H4 (cell line): ENCODE measurements at places on chromosomes 16 and 17.
A peak's percentile ranks its signal among the peaks of the same experiment; 100 is the strongest.

DNA sequence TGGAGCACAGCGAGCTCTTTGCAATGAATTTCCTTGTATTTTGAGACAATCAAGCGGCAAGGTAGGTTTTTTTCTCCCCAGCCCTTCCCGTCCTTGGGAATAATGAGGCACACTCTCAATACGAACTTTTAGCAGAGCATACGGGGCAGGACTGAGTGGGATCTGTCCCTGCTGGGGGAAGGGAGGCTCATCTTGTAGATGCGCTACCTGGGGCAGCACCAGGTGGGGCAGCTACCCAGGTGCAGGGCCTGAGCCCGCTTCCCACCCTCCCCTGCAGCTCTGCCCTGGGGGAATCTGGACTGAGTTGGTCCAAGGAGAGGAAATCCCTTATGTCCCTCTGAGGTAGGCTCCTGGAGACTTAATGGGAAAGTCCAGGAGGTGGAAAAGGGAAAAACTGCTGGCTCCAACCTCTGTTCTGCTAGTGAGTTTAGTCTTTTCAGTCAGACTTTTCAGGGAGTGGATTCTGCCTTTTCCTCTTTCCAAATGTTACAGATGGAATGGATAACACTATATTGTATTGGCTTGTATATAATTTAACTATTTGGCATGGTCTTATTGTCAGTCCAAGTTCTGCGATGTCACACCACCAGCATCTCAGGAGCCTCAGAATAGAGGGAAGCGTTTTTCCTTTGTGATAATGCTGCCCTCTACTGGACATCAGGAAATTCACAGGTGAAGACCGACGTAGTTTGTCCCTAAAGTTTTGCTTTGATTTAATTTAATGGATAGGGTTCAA lies 9.6 kb upstream of the CES1 start:
- peak; percentile 56 for DNase-seq

DNA sequence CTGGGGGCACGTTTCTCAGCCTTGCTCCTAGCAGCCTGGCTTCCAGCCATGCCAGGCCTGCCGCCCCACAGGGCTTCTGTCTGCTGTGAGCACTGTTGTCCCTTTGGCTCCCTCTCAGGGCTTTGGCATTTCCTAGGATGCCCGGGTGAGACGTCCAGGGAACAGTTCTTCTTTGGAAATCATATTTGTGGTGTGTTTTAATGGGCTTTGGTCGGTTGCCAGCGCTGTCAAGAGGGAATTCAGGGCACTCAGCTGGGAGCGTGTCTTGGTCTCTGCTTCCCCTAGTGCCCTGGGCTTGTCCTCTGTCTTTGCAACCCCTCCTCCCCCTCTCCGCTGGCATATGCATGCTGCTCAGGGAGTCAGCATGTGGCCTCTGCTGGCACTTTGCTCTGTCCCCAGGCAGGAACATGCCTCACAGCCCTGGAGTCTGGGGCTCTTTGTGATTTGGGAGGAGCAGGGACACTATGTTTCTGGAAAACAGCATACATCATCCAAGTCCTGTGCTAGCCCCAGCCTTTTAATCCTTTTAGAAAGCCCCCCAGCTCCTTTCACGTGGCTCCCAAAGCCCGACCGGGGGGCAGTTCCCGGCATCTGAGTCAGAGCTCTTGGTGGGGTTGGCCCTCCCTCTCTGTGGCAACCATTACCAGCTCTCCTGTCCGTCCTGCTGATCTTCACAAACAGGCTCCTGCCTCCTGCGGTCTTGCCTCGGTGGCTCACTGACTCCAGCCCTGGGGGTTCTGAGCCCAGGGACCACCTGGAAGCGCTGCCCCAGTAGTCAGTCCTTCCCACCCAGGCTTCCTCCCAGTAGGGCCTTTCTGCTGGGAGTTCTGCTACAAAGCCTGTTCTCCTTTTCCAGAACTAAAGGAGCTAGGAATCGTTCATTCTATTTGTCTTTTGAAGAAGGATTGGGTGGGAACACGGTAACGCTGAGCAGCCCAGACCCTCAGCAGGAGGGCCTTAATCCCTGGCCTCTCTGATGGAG lies 26.7 kb downstream of the SAP30BP start:
- DNase-seq = peak; percentile 100

GRCh38 chr17:34167354-34167753 lies 87.7 kb upstream of the CCL2 start:
- DNase-seq = peak; percentile 36

DNA sequence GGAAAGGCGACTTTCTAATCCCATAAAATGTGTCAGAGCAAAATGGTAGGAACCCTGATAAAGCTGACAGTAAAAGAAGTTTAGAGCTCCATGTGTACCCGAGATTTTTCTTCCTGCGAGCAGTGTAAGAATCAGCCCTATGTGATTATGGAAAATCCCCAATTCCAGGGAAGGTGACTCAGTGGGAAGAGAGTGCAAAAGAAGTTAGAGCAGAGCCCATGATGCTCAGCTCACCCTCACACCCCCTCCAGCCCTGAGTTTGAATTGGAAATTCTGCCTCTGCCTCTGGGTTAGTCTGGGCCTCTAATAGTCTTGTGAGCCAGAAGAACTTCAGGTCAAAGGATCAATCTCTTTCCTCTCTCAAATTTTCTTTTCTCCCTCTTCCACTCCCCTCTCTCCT lies 12.5 kb downstream of the C17orf78 start:
- DNase-seq = no peak

- DNase-seq = no peak
These were observed 8.6 kb downstream of the C16orf90 start for GRCh38 chr16:3486506-3487215.

DNA sequence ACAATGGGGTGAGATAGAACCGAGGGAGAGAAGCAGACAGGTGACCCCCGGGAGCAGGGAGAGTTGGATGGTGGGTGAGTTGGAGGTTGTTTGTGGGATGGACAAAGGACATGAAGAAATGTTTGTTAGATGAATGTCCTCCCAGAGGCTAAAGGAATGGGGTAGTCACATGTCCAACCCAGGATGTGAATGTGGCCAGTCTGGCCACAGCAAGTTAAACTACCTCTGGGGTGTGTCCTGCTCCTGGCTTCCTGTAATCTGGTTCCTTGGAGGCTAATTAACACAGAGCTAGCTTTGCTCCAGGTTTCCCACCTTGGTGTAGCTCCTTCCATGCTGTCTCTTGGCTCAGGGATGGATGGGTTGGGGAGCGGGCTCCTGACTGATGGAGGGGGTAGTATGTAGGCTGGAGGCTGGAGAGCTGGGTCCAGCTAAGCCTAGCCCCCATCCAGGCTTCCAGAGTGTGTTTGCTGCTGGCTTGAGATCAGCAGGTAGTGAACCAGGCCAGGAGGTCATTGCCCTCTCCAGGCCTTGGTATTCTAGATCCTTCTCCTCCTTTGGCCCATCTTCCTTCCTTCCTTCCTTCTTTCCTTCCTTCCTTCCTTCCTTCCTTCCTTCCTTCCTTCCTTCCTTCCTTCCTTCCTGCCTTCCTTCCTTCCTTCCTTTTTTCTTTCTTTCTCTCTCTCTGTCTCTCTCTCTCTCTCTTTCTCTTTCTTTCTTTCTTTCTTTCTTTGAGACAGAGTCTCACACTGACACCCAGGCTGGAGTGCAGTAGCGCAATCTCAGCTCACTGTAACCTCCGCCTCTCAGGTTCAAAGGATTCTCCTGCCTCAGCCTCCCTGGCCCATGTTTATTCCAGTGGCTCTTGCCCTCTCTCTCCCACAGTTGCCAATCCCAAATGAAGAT lies 28.0 kb upstream of the UBE2G1 start:
- DNase-seq = no peak

DNA sequence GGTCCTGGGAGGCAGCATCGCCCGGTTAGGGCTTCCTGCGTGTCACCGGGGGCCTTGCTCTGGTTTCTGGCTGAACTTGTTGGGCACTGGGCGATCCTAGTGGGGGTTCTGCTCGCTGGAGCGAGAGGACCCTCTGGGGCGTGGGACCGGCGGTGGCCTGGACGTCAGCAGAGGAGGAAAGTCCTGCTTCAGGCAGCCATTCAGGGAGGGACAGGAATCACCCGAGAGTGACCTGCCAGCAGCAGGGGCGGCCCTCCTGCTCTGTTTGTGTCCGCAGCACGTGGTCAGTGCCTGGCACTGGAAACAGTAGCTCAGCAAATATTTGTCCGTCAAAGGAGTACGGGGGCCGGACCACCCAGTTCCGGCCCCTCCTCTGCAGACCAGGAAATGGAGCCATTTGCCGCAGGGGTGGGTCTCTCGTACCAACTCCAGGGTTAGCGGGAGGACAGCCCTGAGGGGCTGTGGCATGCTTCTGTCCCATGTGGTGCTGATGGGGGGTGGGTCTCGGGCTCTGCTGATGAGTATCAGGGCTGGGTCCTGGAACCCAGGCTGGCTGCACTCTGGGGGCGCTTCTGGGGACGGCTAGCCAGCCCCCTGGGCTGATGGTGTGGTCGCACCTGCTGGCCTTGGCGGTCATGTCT lies 48.3 kb downstream of the BAIAP2 start:
- DNase-seq = no peak

- no peak for DNase-seq
These were observed 27.5 kb downstream of the NSMCE1 start for GRCh38 chr16:27240948-27241531.

DNA sequence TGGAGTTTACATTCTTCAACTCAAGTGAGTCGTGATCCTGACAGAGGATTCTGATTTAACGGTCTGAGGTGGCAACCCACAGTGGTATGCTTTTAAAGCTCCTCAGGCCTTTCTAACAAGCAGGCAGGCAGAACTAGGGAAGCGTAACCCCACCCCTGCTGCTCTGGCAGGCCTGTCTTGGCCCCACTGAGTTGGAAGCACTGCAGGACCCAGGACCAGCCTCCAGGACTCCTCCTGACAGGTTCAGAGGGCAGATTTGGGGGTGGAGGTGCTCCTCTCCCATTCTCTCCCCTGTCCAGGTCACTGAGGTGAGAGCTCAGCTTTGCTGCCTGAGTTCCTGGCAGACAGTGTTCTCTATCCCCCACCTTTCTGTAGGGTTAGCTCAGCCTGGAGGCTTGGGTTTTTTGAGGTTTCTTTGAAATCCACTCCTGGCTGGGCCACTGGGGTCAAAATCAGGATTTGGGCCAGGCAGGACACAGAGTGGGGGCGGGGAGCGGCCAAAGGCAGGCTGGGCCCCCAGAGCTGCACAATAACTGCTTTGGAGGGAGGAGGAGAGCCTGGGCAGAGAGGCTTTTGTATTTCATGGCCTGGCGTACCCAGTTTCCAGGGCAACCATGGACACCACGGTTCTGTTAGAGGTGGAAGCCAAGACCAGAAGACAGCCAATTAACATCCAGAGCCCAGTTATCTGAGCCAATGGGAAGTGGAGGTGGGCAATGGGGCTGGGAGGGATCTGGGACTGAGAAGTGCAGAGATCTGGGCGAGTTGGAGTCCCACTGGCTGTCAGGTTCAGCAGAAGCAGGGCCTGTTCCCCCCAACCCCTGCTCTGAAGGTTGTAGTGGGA lies 9.5 kb downstream of the MRPL27 start:
- no peak for DNase-seq

- no peak for DNase-seq
These were observed 2.3 kb upstream of the NPTX1 start for GRCh38 chr17:80478487-80479245.

- DNase-seq = no peak
These were observed 27.8 kb downstream of the GRIN2A start for GRCh38 chr16:10154389-10154788.

DNA sequence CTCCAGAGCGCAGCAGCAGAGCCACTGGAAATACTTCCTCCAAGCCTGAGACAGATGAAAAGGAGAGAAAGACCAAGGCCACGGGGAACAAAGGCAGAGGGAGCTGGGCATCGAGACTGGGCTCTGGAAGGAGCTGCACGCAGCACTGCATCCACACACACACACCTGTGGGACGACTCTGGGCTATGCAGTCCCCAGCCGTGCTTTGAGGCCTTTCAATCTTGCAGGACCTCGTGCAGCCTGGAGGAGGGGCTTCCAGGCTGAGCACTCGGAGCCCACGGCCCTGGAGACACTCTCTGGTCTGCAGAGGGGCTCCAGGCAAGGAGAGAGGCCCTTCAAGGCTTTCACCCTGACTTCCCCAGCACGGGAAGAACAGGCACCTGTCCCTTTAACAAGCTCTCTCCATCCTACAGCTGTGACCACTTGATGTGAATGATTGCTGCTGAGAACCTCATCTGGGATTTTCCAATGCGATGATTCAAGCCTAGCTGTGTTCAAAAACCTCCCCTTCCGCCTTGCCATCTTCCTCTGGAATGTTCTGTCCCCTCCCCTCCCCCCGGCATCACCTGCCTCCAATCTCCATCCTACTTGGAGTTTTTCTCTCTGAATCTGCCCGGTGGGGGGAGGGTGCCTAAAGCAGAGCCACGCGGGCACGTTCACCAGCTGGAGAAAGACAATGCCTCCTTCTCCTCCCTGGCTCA lies 37.5 kb downstream of the RBFOX3 start:
- DNase-seq = no peak
